ENCODE measurements at places on chromosomes 4 and X.
A peak's percentile ranks its signal among the peaks of the same experiment; 100 is the strongest.

DNA sequence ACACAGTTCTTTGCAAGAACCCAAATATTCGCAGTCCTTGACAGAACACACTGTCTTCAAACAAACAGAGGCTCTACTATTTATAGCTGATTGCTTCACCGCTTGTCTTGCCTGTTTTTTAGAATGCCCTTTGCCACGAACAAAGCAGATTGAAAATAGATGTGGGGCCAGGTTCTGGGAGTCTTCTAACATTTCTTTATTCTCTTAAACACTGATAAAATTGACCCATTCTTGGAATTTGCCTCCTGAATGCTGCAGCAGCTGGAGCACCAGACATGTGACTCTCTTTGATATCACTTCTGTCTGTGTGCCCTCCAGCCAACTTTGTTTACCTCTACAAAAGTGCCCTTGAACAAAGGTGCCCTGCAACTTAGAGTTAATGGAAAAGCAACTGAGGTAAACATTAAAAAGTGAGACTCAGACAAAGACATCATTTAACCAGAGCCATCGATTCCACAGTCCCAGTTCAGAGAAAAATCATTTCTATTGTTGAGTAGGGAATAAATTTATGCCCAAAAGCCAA, 64.2 kb upstream of the SPP1 start:
- DNase-seq: peak; percentile 32

DNA sequence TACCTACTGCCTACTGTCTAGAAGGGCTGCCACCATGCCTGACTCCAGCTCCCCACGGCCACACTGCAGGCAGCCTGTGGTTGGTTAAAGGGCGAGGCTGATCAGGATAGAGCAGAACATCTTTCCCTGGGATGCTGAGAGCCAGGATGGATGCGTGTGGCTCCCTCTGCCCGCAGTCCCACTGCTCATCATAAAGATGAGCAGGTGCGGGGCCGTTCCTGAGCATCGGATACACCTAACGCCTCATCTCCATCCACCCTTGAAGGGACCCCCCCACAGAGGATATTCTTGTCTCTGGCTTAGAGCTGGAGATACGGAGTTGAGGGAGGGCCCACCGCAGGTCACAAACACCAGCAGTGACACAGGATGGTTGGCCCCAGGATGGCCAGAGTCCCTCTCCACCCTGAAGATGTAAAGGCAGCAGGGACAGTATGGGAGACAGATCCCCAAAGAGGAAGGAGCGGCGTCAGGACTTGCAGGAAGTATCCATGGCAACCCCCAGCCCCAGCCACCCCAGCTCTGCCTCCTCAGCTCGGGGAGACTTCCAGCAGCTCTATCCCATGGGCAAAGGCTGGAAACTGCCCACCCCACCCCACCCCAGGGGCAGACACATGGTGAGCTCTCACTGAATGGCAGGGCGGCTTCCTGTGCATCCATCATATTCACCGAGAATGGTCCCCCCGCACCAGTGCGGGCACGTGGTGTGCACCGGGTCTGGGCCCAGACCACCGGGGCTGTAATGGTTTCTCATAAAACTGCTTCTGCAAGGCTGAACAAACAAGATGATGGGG, 19.3 kb downstream of the PPP2R2C start:
- DNase-seq: no peak

DNA sequence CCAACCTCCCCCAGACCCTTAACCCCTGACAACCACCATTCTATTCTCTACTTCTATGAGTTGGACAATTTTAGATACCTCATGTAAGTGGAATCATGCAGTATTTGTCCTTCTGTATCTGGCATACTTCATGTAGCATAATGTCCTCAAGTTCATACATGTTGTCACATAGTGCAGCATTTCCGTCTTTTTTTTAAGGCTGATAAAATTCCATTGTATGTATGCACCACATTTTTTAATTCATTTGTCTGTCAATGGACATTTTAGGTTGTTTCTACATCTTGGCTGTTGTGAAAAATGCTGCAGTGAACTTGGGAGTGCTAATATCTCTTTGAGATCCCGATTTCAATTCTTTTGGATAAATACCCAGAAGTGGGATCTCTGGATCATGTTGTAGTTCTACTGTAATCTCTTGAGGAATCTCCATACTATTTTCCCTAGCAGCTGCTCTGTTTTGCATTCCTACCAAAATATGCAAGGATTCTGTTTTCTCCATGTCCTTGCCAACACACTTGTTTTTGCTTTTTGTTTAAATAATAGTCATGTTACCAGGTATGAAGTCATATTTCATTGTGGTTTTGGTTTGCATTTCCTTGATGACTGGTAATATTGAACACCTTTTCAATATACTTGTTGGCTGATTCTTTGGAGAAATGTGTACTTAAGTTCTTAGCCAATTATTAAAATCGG, 48.8 kb upstream of the ADAD1 start:
- no peak for DNase-seq

DNA sequence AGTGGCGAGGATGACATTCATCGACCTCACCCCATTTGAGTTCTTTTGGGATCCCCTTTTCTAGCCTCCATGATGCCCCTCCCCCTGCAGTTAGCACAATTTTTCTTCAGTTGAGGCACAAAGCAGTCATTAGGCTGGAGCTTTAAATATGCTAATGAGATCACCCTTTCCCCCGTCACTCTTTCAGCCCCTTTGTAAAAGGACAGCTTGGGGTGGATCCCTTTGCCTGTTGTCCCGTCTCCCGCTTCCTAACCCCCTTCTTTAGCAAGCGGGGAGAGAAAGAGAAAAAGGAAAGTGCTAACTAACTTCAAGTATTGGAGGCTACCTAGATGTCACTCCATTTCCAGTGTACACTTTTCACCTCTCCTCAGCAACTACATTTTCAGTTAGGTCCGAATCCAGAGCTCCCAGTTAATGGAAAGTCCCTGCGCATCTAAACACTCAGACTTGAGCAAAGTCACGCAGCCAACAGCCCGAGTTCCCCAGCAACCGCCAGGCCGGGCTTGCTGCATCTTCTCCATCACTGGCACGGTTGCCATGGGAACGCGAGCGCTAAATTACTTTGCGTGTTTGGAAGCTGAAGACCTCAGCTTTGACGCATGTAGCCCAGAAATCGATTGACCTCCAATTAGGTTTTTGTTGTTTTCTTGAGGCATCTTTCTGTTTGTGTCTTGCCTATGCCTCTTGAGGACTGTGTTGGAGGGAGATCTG, 76.8 kb downstream of the RTL5 start:
- DNase-seq: no peak

DNA sequence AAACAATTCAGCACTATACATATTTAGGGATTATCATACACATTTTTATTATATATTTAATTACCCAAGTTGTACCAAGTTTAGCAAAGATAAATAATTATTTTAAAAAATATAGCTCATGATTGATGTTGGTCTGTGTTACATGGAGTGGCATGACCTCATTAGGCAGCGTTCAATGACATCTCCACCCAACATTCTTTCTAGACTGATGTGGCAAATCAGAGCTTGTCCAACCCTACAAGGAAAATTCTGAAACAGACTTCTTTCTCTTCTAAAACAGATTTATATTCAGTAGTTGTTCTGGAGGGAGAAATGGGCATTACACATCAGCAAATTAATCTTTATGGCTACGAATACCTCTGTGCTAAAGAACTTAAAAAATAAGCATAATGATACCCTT, 189.7 kb downstream of the PDGFC start:
- DNase-seq: no peak

GRCh38 chr4:56657818-56658217, 23.3 kb downstream of the HOPX start:
- DNase-seq: no peak

GRCh38 chrX:56000174-56000573, 232.0 kb upstream of the KLF8 start:
- peak; percentile 15 for DNase-seq

DNA sequence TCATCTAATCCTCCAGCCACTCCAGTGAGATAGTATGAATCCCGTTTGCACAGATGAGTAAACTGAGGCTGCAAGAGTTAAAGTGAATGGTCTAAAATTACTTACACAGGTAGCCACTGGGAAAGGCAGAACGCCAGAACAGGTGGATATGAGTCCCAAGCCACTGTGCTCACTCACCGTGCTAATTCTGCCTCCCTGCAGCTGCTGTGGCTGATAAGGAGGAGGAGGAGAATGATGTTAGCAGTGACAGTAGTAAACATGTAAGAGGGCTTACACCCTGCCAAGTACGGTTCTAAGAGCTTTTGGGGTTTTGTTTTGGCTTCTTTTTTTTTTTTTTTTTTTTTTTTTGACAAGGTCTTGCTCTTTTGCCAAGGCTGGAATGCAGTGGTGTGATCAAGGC, 90.5 kb upstream of the PRPS2 start:
- no peak for DNase-seq

GRCh38 chr4:147407261-147408045, 73.4 kb upstream of the EDNRA start:
- no peak for DNase-seq

GRCh38 chr4:113052379-113052951, 3.0 kb downstream of the ANK2 start:
- no peak for DNase-seq

- DNase-seq: no peak
These were observed 44.9 kb upstream of the TXK start for GRCh38 chr4:48178931-48179330.

- peak; percentile 69 for DNase-seq
These were observed 36.7 kb downstream of the PSAPL1 start for GRCh38 chr4:7398104-7398423.

GRCh38 chr4:26447378-26447777, 42.9 kb downstream of the CCKAR start:
- DNase-seq: no peak

- no peak for DNase-seq
These were observed 230.8 kb upstream of the TET2 start for GRCh38 chr4:104915864-104916263.

GRCh38 chrX:87045352-87045751, 472.2 kb upstream of the KLHL4 start:
- no peak for DNase-seq

DNA sequence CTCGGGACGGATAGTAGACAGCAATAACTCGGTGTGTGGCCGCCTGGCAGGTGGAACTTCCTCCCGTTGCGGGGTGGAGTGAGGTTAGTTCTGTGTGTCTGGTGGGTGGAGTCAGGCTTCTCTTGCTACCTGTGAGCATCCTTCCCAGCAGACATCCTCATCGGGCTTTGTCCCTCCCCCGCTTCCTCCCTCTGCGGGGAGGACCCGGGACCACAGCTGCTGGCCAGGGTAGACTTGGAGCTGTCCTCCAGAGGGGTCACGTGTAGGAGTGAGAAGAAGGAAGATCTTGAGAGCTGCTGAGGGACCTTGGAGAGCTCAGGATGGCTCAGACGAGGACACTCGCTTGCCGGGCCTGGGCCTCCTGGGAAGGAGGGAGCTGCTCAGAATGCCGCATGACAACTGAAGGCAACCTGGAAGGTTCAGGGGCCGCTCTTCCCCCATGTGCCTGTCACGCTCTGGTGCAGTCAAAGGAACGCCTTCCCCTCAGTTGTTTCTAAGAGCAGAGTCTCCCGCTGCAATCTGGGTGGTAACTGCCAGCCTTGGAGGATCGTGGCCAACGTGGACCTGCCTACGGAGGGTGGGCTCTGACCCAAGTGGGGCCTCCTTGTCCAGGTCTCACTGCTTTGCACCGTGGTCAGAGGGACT, 5.7 kb upstream of the MSANTD1 start:
- DNase-seq: no peak

DNA sequence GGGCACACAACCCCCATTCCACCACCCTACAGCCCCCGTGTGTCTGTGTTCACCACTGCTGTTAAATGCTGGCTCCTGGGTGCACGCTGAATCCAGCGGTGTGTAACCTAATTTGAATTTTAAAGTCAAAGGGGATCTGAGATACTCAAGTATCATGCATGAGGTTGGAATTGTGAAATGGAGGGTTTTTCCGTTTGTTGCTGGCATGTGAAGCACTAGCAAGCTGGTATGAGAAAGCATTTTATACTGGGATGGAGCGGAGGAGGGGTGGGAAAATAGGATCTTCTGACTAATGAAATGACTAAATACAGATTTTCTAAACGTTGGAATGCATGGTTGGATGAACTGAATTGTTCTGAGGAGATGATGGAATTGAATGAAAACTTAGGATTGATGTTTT, 36.9 kb upstream of the FAT1 start:
- DNase-seq: no peak

DNA sequence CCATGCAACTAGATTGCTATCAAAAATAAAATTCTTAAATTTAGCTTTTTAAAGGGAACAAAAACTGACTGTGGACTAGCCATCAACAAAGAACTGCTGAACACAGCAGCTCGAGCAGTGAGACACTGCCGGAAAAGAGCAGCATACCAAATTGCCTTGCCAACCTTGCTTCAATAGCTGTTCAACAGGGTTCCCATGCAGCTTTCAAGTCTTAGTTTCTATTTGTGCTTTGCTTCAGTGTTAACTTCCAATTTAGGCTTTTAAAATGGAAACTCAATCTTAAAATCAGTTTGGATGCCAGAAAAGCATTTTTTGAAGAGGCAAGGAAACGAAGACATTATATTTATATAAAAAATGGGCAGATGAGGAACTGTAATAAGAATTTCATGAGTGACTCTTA, 463.4 kb upstream of the MAGEB18 start:
- DNase-seq: no peak

GRCh38 chr4:176187624-176188023, 7.8 kb downstream of the SPATA4 start:
- no peak for DNase-seq

DNA sequence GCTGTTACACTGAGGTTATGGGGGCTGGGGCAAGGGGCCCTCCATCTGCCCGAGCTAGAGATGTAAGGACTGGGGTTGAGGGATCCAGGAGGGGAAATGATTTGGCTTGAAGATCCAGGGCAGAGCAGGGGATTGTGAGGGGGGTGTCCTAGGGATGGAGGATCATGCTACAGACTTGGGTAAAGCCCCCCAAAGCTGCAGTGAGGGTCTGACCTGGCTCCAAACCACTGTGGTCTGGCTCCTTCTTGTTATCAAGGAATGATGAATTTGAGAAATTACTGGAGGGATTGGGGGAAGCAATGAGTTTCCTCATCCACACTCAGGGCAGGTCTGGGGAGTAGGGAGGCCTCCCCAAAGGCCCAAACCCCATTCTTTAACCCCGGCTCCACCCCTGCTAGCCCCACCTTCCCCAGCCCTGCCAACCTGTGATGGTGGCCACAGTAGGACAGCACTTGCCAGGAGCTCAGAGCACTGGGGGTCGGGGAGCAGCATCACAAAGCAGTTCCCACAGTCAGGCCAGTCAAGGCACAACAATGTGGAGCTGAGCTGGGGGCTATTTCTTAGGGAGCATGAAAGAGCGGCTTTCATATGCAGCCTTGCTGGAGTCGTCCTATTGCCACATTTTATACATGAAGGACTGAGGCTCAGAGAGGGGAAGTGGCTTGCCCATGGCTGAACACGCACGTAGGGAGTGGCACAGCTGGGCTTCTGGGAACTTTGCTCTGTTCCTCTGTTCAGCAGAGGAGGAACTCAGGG, 165.5 kb downstream of the EFNB1 start:
- DNase-seq: no peak

DNA sequence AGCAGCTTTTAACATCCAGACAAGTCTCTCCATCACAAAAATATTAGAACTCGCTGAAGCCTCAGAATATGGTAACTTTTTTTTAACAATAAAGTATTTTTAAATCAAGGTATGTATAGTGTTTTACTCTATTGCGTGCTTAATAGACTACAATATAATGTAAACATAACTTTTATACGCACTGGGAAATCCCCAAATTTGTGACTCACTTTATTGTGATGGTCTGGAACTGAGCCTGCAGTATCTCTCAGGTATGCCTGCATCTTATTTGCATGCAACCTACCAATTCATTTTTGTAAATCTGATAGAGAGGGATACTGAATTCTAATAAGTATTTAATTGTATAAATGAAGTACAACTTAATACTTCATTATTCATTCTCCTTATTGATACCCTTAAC, 823.5 kb downstream of the ADGRL3 start:
- no peak for DNase-seq

- DNase-seq: no peak
These were observed 157.6 kb downstream of the MAB21L2 start for GRCh38 chr4:150739591-150739990.
